ENCODE measurements at places on chromosomes 16 and 17.

DNA sequence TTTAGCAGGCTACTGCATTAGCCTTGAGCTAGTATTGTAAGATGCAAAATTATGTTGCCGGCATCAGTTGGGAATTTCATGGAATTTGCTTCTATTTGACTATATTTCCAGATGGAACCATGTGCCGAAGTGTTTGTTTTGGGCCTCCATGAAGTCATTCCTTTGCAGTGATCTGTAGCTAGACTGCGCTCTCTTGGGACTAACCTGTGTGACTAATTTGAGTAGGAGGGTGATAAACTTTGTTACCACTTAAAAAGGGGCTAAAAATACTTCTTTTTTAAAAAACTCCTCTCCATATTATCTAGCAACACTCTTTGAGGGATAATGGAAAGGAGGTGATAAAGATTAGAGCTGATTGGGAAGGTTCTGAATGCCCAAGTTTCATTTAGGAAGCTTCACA, 166.8 kb upstream of the TBX2 start:
- DNase-seq: no peak

GRCh38 chr16:71930013-71930563, 34.8 kb downstream of the IST1 start:
- DNase-seq: no peak

DNA sequence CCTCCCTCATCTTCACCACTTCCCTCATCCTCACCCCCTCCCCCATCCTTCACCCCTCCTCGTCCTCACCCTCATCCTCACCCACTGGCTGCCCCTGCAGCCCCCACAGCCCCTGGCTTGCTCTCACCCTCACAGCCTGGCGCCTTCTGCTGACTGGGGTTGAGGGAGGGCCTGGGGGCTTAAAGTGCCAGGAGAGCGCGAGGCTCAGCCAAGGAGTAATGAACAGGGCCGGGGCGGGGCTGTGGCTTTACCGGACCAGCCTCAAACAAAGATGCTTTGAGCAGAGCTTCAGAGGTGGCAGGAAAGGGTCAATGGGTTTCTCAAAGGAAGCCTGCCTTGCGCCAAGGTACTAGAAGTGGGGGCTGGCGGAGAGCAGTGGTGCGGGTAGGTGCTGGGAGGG, at the start of gene PRSS33:
TSS of gene PRSS33 (minus strand) at position 155 of the 400 bp plus-strand sequence. CDS start 1,013 bp downstream, outside the sequence.
- no peak for DNase-seq

- no peak for DNase-seq
Observed at GRCh38 chr16:55062442-55062841, 131.8 kb downstream of the IRX5 start.

DNA sequence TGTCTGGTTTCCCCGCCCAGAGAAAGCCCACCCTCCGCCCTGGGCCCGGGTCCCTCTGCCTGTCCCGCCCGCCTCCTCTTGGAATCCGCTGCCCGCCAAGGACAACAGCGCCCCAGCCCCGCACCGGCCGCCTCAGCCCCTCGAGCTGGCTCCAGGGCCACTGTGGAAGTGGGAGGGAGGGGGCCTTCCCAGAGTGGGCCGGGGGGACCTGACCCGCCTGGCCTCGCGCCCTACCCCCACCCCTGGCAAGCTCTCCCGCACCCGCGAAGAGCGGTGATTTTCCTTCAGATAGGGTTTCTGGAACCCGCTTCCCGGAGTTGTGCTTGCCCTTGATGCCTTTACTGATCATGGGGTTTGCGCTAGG, 2.3 kb upstream of the CBX8 start:
- no peak for DNase-seq

GRCh38 chr17:58156839-58157803, 8.9 kb downstream of the OR4D1 start:
- DNase-seq: no peak

GRCh38 chr17:43906951-43907424, 348 bp downstream of the MPP2 start:
- no peak for DNase-seq

DNA sequence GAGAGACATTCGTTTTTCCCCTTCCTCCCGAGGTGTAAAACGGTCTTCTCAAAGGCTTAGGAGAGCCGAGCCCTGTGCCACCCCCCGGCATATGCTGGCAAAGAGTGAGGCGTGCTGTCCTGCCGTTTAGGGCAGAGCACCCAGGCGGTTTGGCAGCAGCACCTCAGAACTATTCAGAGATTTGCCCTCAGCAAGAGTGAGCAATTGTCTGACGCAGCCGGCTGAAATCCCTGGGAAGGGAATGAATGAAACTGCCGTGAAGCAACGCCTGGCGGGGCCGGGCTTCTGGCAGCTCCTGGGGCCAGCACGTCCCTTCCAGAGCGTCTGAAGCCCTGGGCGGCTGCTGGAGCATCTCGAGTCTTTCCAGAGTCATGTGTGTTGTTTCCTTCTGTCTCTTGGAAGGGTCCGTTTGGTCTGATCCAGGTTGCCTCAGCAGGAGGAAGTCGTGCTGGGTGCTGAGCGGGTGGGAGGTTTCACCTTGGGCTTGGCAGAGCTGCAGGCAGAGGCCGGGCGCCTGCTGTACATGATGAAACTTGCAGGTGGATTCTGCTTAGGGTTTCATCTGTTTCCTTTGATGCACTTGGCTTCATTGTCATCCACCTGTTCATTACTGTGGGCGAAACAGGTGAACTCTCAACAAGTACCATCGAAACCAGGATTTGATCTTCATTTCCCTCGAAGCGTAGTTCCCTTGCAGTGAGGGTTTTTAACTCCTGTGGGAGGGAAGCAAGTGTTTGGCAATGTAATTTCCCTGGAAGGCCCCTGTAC, 35.4 kb downstream of the TBCD start:
- DNase-seq: no peak

DNA sequence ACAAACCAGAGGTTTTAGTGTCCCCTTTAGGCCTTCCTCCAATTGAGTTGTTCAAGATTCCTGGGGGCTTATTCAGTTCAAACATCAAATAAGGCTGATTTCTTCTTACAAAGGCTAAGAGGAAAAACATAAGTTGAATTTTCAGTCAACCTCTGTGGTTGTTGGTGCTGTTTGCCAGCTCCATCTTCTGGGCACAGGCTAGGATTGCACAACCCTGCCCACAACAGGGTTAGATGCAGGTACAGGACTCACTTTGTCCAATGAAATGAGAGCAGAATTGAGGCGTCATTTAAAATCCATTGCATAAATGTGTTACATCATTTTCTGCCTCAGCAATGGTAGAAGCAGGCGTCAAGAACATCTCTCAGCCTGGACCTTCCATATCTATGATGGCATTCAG, 173.3 kb downstream of the PMP22 start:
- no peak for DNase-seq

Data from HS-27A (cell line).